ENCODE measurements at places on chromosomes 3 and 15. TPM values are rescaled to one million over a fixed set of nuclear protein-coding genes. Genes with fewer than 3 reads are reported as not detected.

DNA sequence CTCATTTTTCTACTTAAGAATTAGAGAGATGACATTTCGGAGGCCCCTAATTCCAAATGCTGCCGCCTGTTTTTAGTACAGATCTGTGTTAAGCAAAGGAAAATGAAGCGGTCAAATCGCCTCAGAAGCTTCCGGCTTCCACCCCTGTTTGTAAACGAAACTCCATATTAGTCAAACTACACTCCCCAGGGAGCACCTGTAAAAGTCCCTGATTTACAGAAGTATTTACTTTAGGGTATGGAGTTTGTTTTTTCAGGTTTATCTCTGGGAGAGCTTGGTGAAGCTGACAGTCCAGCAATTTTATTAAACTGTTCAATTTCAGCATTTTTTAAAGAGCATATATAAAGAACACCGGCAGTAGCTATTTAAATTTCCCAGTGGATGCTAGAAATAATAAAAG, 319.8 kb downstream of the FHIT start:
- no peak for DNase-seq
- no peak overlapping the region for H3K4me3 ChIP-seq
- H3K27me3 ChIP-seq: no peaks in the 10 kb centered on the region
- H3K36me3 ChIP-seq: peaks cover 2% of the 10 kb centered on the region

DNA sequence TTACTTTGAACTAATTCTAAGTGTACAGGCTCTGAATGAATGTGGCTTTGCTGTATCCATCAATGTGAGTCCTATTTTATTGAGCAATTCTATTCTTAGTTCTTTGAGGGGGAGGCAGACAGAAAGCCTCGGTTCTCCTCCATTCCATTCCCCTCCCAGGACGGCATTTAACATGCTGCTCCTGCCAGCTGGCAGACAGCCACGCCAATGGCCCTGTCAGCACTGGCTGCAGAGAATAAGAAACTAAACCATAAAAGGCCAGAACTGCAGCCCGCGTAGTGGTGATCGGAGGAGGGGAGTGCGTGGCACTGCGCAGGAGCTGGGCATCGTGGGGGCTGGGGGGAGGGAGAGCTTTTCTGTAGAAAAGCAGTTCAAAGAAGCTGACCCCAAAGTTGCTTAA, 76.0 kb upstream of the HACD2 start:
- no peak for DNase-seq
- H3K27ac ChIP-seq: no peak overlapping the region
- H3K4me1 ChIP-seq: peaks cover 3% of the 10 kb centered on the region
- peaks cover 17% of the 10 kb centered on the region for H3K27me3 ChIP-seq
- no peak overlapping the region for H3K4me3 ChIP-seq
- no peaks in the 10 kb centered on the region for H3K36me3 ChIP-seq

DNA sequence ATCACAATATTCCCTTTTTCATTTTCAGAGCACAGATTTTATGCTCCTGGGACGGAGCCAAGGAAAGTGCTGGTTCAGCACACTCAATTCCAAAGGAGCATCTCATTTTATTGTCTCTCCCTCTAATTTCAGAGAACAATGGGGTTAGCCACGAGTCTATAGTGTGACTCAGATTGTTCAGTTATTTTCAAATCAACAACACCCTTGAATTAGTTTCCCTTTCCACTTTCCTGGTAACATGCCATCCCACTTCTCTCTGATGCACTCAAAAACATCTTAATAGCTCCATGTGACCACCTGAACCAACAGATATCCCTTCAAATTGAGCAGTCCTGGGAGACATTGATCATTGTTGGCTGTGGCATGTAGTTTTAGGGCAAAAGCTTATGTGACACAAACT, 389.7 kb upstream of the MDFIC2 start:
- no peak for DNase-seq
- peaks cover 4% of the 10 kb centered on the region for H3K4me1 ChIP-seq
- H3K36me3 ChIP-seq: no peaks in the 10 kb centered on the region
- no peak overlapping the region for H3K27ac ChIP-seq
- peaks cover 8% of the 10 kb centered on the region for H3K27me3 ChIP-seq
- no peak overlapping the region for H3K4me3 ChIP-seq

- peaks cover under 1% of the 10 kb centered on the region for H3K36me3 ChIP-seq
- H3K4me1 ChIP-seq: no peaks in the 10 kb centered on the region
- H3K27ac ChIP-seq: no peak overlapping the region
- no peak for DNase-seq
These were observed 165.4 kb upstream of the ARPP21 start for GRCh38 chr3:35473956-35474355.

- H3K36me3 ChIP-seq: peaks cover 1% of the 10 kb centered on the region
- no peak for DNase-seq
- no peak overlapping the region for H3K27ac ChIP-seq
- no peak overlapping the region for H3K4me3 ChIP-seq
- no peaks in the 10 kb centered on the region for H3K27me3 ChIP-seq
These were observed 58.5 kb downstream of the NEK10 start for GRCh38 chr3:27310688-27311087.

The HCLS1 gene
- 0.46 TPM for total RNA-seq

The RPS17 gene
- 1,639 TPM for total RNA-seq

The MORC1 gene
- total RNA-seq: not detected

The HHLA2 gene
- total RNA-seq: not detected

The CA12 gene
- total RNA-seq: 0.58 TPM

The PPP4R2 gene
- 130 TPM for total RNA-seq
